ENCODE measurements at places on chromosomes 11 and 22.

- no peak for DNase-seq
These were observed 3.1 kb downstream of the APOBEC3G start for GRCh38 chr22:39080052-39080762.

DNA sequence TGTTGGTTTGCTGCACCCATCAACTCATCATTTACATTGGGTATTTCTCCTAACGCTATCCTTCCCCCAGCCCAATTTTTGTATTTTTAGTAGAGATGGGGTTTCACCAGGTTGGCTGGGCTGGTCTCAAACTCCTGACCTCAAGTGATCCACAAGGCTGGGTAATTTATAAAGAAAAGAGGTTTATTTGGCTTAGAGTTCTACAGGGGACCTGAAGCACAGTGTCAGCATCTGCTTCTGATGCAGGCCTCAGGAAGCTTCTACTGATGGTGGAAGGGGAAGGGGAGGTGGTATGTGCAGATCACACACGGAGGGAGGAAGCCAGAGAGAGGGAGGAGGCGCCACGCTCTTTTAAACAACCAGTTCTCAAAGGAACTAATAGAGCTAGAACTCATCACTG is 25.8 kb downstream of the TANGO2 start:
- DNase-seq, result no peak

- no peak for DNase-seq
These were observed 1.2 kb downstream of the ARHGEF17 start for GRCh38 chr11:73308961-73309919.

DNA sequence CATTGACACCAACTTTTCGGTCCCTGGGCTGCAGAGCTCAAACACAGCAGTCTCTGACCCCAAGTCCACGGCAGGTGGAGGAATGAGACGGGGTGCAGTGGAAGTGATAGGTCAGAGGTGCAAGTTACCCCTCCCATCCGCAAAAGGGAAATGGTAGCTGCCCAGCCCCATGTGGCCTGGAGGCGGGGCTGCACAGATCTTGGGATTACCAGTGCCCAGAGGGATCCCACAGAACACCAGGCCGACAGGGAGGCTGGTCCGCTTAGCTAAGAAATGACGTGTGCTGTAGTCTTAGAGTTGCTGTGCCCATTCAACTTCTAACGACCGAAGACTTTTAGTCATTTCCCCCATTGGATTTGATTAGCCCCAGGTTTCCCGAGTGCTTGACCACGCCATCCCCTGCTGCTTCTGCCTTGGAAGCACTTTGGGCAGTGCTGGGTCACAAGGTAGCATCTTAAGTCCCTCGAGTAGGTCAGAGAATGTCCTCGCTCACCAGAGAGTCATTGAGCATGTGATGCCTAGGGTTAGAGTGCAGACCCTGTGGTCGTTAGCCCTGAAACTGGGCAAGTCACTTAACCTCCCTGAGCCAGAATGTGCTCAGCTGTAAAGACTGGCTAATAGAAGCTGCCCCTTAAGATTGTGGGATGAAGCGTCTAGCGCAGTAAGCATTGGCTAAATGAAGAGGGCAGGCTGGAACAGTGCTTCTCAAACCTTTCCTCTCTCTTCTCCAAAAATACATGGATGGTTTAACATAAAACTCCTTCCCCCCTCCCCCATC is 4.2 kb downstream of the PTGDR2 start:
- DNase-seq, result no peak

DNA sequence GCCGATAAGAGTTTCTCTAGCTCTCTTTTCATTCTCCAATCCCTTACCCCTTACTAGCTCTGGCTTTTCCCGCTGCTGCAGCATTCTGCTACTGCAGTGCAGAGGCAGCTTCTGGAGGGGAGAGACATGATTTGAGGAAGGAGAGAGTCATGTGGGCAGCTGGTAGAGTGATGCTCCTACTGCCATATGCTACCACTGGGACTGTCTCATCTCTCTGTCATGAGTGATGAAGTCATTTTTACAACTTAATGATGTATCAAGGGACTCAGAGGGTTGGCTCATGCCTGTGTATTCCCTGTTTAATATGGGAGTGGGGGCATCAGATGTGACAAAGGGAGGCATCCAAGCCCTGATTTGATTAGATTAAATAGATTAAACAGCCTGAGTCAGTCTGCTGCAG is 11.3 kb downstream of the SLC17A6 start:
- DNase-seq, result no peak
